HCT116 (cell line): ENCODE measurements at places on chromosomes 2 and 18.

DNA sequence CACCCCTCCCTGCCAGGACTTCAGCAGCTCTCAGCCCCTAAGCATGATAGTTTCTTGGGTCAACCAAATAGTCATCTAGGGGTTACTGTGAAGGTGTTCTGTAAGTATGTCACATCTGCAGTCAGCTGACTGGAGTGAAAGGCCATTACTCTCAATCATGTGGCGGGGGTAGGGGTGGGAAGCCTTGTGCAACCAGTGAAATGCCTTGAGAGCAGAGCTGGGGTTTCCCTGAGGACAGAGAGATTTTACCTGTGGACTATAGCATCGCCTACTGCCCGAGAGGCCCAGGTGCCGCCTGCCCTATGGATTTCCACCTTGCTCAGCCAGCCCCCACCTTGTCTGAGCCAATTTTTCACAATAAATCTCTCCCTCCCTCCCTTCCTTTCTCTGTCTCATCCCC lies 20.9 kb upstream of the KLF11 start:
- DNase-seq = no peak

- DNase-seq = no peak
Observed at GRCh38 chr18:25538175-25538922, 186.4 kb upstream of the ZNF521 start.

GRCh38 chr2:239818531-239819011 lies 206.6 kb downstream of the NDUFA10 start:
- DNase-seq = no peak

GRCh38 chr2:9497017-9497416 lies 22.7 kb downstream of the IAH1 start:
- DNase-seq = no peak

- DNase-seq = no peak
Observed at GRCh38 chr2:62783679-62784078, 78.2 kb downstream of the EHBP1 start.

GRCh38 chr2:158213773-158214172 lies 112.1 kb downstream of the UPP2 start:
- DNase-seq = no peak

DNA sequence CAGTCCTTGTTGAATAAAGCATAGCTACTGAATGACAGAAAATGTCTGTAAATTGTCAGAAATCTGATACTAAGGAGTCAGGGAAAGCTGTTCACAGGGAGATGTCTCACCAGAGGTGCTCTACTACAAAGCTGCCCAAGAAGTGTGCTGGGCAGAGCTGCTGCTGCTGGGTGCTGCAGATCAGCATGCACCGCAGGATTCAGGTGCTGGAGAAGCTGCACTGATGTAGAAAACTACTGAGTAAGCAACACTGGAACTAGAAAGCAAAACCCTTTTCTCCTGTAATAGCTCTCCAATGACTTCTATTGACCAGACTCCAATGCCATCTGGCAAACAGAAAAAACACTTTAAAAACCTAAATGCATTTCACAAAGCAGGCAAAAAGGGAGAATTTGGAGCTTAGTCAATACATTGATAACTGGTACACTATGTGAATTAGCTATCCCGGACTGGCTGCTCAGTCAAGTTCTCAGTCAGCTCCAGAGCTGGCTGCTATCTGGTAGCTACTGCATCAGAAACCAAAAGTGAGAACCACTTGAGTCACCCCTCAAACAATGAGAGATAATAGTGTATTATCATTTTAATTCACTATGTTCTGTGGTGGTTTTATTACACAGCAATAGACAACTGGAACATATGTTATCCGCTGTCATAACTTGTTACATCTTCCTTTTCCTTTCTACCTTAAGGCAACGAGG lies 493.1 kb downstream of the CPS1 start:
- DNase-seq = no peak

GRCh38 chr2:38806015-38806732 lies 28.2 kb downstream of the GEMIN6 start:
- no peak for DNase-seq

DNA sequence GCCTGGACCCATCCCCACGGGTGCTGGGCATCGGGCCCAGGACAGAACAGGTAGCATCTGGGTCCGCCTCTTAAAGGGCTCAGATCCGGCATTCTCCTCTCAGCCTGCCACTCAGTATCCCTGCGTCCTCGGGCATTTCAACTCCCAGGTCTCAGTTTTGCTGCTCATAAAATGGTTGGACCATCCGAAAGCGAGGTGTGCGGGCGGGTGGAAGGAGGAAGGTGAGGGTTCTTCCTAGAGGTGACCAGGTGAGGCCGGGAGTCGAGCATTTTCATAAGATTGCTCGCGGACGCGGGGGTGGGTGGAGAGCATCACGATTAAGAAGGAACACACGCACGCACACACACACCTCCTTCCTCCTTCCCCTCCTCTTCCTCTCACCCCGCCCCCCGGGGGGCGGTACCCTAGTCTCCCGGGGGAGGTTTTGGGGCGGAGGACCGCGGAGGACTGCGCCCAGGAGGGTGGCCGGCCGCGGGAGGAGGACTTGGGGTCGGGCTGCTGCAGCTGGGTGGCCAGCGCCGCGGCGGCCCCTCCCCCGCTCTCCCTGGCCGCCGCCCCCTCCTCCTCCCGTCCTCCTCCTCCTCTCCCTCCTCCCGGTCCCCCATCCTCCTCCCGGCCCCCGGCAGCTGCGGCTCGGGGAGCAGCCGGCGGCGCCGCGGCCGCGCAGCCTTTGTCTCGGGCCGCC lies 97.9 kb upstream of the GPR45 start:
- DNase-seq = no peak

DNA sequence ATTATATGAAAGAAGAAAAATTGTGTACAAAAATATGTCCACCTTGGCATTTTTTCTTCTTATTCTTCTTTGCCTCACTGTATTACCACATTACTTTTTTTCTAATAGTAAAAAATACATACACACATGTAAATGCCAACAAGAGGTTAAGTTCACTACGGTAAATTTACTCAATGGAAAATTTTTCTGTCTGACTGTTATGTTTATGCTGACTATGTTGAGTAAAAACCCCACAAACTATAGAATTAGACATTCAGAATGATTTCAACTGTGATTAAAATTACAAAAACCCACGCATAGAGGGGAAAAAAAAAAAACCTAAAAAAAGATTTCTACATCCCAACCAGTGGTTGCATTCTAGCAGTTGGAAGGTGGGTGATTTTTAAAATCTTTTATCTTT lies 5.4 kb downstream of the GPR55 start:
- DNase-seq = no peak

GRCh38 chr2:46770622-46771021 lies 145.0 kb downstream of the MCFD2 start:
- no peak for DNase-seq

DNA sequence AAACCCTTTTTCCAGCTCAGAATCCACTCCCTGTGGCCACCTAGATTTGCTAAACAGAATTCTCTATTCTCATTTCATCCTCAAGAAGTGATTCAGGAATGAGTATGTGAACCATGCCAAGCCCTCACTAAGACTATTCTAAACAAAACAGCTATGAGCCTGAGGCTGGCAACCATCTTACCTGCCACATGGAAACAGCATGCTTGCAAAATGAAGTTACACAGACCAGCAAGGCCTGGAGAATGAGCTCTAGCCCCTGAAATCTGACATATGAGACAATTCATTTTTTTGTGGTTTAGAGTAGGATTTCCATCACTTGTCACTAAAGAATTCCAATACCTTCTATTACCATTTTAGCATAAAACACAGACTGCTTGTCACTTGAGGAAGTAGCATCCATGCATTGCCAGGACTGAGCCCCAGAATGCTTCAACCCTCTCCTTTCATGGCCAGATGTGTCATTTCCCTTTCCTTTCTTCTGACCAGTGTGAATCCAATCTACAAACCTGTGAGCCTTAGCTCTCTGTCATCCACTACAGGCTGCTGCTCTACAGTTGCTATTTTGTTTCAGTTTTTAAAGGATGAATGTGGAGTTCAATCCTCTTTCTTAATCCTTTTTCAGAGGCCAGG lies 744.3 kb upstream of the ACVR2A start:
- no peak for DNase-seq

- DNase-seq = no peak
Observed at GRCh38 chr2:118165595-118165994, 77.3 kb downstream of the INSIG2 start.

- DNase-seq = no peak
Observed at GRCh38 chr2:126645211-126645618, 10.7 kb upstream of the GYPC start.

DNA sequence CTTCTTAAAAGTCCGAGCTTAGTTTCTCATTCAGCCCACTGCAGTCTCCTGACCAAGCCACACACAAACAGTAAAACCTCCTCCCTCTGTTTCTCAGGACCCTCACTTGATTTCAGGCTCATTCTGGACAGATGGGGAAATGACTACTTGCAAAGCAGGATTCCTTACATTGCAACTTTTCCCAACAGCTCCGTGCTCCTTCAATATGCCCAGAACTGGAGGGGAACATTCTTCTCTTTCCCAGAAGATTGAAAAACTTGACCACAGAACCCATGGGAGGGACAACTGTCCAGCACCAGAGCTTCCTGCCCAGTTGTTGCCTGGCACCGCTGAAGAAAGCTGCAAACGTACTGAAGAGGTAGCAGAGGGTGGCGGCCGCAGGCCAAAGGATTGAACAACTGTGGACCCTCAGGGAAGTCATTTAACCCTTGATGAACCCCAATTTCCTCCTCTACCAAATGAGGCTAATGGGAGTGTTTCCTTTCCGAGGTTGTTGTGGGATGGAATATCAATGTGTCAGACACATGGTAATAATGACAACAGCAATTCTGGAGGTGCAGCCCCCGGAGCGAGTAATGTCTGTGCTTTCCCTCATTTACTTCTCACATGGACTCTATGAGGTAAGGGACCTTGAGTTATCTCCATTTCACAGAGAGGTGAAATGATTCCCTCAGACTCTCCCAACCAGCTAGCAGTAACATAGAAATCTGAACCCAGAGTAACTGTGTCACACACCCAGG lies 25.0 kb downstream of the BCL11A start:
- no peak for DNase-seq

DNA sequence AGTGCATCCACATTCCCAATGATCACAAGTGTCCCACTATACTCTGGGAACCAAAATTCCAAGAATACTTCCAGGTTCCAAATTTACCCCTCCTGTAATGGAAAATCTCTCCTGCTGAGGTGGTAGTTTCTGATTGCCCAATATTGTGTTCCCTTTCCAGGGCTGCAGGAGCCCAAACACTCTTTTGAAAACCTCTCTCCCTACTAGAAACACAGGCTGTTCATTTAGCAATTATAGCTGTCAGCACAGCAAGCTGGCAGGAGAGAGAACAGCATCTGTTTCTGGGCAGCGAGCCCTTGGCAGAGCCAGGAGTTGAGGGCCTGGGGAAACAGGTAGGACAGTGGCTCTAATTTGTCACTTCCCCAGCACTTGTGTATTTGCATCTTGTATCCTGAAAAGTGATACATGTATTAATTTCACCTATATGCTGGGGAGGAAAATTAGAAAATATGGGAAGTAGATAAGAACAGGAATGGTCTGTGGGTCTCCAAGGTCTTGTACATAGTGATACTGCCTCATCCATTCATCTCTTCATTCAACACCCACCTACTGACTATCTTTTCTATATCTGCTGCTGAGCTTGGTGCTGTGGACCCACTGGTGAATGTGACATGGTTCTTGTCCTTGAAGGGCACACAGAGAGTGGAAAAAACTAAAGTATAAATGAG lies 16.9 kb upstream of the PAIP2B start:
- DNase-seq = no peak

DNA sequence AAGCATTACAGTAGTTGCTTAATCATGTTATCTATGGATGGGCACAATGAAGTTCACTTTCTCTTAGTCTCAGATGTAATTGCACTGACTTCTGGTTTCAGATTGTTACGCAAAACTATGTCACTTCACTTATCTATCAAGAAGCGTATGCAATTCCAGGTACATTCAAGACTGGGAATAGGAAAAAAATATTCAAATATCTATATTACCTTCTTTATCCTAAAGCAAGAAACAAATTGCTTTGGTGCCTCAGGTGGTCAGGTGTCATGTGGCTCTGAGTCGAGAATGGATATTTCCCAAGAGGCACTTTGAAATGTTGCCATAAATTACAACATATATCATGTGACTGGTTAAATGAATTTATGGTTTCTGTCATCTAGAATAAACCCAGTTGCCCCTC lies 318.6 kb downstream of the SS18 start:
- no peak for DNase-seq

- no peak for DNase-seq
Observed at GRCh38 chr18:51092117-51092516, 62.1 kb downstream of the SMAD4 start.

DNA sequence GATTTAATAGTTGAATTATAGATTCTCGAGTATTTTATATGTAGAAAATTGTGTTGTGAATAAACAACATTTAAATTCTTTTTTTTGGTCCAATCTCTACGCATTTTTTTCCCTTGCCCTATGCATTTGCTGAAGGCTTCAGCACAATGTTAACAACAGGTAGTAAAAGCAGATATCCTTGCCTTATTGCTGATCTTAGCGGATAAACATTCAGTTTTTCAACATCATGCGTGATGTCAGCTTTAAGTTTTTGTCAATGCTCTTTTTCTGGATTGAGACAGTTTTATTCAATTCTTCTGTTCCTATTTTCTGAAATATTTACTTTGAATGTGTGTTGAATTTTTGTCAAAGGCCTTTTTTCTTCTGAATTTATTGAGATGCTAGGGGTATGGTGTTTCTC lies 11.6 kb upstream of the OR6B3 start:
- no peak for DNase-seq

DNA sequence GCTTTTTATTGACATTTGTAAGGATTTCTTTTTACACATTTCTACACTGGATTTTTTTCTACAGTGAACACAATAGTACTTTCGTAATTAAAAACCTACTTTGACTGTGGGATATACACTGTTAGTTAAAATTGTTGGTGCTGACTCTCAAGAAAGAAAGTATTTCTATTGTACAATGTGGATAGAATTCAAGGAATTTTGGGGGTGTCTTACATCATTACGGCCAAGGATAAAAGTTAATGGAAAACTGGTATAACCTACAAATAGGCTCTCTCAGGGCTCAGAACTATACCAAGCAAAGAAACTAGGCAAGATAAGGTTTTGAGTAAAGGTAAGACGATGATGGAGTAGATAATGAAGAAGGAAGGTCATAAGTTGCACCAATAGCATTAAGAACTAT lies 198.4 kb upstream of the PARD3B start:
- DNase-seq = no peak

DNA sequence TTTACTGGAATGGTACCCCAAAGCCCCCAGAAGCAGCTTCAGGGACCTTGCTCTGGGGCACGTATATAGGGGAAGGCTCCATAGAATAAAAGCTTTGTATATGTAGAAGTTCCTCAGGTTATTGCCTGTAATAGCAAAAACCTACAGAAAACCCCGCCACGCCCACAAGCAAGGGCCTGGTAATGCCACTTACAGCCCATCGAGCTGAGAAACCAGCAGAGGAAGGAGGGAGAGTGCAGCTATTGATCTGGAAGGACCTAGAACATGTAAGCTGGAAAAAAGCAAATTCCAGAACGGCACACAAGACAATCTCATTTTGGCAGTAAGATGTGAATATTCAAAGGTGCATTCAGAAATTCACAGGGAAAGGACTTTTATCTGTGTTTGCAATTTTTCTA lies 15.8 kb downstream of the HS1BP3 start:
- DNase-seq = no peak

- no peak for DNase-seq
Observed at GRCh38 chr2:119657466-119658145, 21.4 kb upstream of the TMEM177 start.

GRCh38 chr18:47801817-47802216 lies 128.6 kb downstream of the SMAD2 start:
- no peak for DNase-seq

- DNase-seq = no peak
Observed at GRCh38 chr18:59266459-59266858, 6.8 kb downstream of the RAX start.
